Endothelial cell (in vitro differentiated cells): ENCODE measurements at places on chromosomes 2 and 18.

- DNase-seq = no peak
Measured at GRCh38 chr2:168180914-168181313, 66.5 kb downstream of the STK39 start.

DNA sequence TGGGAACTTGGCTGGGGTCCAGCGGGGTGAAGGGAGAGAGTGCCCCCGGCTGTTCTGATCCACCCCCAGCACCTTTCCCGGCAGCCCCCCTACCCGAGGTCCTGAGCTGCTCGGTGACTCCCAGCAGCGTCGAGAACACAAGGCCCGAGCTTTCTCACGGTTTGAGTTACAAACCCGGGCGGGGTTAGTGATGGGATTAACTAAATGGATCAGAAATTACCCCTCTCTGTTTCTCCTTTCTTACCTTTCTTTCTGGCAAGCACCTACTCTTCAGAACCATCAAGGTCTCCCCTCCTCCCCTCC lies 139.4 kb upstream of the GPC1 start:
- DNase-seq = no peak

DNA sequence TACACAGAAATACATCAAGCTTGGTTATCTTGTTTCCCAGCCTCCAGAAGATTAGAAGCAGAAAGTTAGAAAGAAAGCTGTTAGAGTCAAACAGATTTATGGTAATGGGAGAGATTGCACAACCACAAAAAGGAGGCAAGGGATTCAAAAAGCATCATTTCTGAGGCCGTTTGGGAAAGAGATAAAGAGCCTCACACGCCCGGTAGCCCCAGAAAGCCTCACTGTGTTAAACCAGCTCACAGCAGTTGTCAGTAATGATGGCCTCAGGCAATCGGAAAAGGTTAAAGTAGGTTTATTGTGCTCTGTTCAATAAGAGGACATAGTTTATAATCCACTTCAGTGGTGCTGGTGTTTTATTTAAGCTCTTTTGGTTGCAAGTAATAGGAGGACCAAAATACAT lies 111.3 kb downstream of the DCC start:
- no peak for DNase-seq

- DNase-seq = no peak
Measured at GRCh38 chr18:3869848-3870247, 419.9 kb downstream of the TGIF1 start.

- DNase-seq = no peak
Measured at GRCh38 chr2:54898456-54899226, 151.6 kb downstream of the RTN4 start.

DNA sequence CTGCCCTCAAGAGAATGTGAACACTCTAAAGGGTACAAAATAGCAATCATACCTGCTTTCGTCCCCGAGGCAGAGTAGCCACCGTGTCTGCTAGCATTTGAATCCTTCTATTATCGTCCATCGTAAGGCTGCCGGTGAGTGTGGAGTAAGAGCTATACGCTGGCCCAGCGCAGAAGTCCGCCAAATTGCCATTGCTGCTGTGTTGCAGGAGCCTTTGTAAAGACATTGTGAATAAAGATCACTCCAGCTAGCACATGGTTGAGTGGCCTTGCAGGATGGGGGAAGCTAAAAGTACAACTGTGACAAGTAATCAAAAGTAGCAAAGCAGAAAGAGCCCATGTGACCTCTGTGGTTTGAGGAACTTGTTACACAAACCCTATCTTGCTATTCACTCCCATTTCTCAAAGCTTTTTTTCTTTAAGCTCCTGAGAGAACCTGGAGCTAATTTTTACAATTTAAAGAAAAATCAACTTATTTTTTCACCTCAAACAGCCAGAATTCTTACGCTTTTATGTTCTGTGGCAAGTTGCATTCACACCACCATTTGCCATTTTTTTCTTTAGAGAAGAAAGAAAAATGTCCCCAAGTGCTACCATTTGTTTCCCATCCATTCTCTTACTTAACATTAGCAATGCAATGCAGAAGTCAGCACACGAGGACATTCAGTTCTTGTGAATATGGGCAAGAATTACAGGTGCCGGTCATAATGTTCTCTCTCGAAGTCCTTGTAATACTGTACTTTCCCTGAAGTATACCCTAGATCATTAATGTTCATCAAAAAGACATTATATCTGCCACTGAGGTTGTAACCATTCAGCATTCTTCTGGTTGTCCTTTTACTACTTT lies at the start of gene CYTIP:
CYTIP (minus strand) TSS at position 295 of the 846 bp plus-strand sequence; CDS start at position 226, 69 bp downstream.
- DNase-seq = no peak

DNA sequence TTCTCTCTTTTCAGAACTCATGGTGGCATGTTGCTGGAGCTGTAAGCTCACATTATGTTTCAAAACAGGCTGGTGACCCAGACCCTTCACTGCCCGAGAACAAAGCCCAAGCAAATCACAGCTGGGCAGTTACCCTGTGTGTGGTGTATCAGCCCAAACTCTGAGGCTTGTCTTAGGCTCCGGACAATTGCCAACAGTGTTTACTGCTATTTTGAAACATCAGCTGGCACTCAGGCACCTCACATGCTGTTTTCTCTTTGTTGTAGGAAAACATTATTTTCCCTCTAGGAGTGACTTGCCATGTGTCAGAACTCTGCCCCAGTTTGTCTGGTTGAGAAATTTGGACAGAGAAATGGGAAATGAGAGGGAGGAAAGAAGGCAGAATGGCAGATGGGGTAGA lies 237.6 kb upstream of the APCDD1 start:
- no peak for DNase-seq

DNA sequence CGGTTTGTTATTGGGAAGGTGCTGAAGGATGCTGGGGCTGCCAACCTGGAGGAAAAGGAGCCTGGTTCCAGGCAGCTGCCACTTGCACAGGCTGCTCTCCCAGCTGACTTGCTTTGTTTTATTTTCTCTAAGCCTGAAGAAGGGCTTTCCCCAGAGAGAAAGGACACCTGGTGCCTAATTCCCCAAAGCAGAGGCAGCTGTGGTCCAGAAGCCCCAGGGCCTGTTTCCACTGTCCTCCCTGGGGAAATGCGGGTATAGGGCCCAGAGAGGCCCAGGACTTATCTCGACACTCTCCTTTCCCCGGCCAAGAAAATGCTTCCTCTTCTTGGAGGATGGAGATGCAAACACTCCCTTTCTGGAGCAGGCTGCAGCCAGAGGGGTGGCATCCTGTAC lies 30.1 kb downstream of the INO80C start:
- no peak for DNase-seq

- DNase-seq = no peak
Measured at GRCh38 chr2:65300134-65300760, 72.6 kb downstream of the ACTR2 start.

GRCh38 chr2:24238158-24238557 lies 63.3 kb downstream of the FAM228A start:
- no peak for DNase-seq

- no peak for DNase-seq
Measured at GRCh38 chr2:129467012-129467779, 512.3 kb upstream of the RAB6C start.

GRCh38 chr2:103526757-103527156 lies 764.9 kb downstream of the TMEM182 start:
- DNase-seq = no peak

DNA sequence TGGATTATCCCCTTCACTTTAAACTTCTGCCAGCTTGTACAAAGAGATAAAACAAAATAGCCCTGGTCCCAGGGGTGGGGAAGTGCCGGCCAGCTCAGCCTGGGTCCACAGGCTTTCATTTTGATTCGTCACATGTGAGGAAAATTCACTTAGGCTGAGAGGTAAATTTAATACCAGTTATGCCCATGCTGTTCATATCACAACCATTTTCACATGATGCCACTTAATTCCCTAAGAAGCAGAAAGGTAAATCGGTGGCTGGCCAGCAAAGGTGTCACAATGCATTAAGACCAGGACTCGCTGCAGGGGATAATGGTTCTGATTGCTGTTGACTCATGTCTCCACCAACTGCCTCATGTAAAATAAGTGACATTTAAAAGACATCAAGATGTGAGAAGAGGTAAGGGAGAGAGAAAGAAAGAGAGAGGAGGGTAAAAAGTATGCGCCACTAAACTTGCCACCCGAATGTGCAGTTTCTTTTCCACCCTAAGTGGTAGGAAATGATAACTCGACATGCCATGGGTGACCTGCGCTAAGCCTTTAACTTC lies 261.0 kb upstream of the SIX3 start:
- DNase-seq = no peak

DNA sequence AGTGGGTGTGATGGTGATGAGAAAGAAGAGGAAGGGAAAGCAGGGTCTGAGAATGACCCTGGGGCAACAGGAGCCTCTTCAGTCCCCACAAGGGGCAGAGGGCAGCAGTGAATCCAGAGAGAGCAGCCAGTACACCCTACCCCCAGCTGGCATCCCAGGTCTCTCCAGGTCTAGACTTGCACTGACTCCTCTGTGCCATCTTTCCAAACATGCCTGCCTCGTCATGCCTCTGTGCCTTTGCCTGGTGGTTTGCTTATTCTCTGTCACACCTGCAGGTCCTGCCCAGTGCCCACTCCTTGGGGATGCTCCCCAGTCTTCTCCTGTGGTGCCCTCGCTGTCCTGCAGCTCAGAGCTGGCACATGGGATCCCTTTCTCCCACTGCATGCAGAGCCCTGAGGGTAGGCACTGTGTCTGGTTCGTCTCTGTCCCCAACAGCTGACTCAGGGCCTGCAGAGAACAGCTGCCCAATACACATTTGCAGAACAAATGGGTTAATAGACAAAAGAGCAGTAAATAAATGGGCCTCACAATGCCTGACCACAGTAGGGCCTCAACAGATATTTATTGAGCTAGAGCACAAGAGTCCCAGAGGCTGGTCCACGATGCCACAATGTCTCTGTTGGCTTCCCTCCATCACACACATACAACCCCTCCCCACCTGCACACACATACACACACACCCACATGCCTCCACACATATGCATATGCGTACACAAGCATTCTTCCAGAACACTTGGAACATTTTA lies 89.8 kb downstream of the HS1BP3 start:
- no peak for DNase-seq

DNA sequence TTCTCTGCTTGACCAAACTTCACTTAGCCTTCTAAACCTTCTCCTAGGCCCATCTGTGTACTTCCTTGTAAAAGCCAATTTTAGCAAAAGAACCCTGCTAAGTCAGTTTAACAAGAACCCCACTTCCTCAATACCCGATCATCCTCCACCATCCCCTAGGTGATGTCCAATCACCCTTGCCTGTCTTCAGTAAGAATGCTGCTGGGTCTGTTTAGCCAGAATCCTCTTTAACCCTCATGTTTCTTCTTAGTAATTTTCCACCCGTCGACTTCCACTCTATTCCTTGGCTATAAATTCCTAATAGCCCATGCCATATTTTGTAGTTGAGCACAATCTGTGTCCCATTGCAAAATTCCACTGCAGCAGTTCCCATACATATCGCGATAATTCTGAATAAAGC lies 780.0 kb upstream of the RAB6C start:
- no peak for DNase-seq

GRCh38 chr2:65991381-65992197 lies 443.3 kb upstream of the MEIS1 start:
- no peak for DNase-seq

DNA sequence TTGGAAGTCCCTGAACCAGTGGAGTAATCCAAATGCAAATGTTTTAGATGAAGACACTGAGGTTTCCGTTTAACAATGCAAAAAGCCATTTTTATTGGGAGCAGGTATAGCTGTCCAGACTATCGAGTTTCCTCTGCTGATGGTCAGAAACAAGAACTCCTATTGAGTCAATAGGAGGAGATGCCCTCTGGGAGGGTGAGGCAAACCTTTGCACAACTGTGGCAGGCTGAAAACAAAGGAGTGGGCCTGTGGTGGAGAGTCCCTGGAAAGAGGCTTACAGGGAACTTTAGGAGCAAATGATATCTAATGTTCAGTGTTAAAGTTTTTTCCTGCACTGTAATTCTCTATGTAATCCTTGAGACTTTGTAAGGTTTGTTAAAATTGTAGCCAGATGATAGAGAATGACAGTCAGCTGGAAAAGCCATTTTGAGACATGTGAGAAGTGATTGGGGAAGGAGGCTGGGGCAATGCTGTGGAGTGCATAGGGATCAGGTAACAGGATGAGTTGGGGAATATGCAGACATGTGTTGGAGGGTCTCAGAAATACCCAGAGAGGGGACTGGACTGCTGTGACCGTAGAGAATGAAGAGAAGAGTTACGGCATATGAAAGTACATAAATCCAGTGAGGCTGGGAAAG lies 15.1 kb upstream of the EML4 start:
- no peak for DNase-seq

- no peak for DNase-seq
Measured at GRCh38 chr2:15783489-15783888, 156.9 kb upstream of the MYCN start.

DNA sequence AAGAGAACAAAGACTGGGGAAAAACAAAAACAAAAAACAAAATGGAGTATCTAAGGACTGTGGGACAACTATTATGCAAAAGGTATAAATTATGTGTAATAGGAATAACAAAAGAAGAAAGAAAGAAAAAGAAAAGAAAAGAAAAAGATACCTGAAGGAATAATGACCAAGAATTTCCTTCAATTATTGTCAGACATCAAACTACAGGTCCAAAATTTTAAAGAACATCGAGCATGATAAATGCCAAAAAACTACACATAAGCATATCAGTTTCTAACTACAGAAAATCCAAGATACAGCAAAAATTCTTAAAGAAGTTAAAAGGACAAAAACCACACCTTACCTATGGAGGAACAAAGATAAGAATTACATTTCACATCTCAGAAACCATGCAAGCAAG lies 93.0 kb downstream of the SPIRE1 start:
- DNase-seq = no peak

GRCh38 chr2:126866451-126866850 lies 32.2 kb upstream of the TEX51 start:
- DNase-seq = no peak

DNA sequence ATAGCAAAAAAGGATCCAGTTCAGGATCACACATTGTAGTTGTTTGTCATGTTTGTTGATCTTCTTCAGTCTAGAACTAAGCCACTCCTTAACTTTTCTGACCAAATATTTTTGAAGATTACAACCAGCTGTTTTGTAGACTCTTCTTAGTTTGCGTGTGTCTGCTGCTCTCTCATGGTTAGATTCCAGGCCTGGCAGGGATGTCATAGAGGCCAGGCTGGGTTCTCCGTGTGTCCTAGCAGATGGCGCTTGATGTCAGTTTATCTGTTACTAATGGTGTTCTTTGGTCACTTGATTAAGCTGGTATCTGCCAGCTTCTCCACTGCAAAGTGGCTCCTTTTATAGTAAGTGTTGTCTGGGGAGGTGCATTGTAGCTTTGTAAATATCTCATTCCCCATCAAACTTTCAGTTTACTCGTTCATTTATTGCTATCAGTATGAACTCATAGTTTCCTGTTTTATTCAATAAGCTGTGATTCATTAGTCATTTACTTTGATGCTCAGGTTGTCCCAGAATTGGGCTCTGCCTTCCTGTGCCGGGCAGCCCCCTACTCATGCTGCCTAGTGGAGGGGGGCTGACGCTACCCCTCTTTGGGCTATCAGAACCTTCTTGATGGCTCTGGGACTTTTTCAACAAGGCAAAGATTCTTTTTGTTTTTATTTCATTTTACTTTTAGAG lies 42.1 kb downstream of the GRHL1 start:
- DNase-seq = no peak

- no peak for DNase-seq
Measured at GRCh38 chr2:29449499-29449898, 334.3 kb downstream of the CLIP4 start.
